ENCODE measurements at places on chromosomes 2 and 18.

DNA sequence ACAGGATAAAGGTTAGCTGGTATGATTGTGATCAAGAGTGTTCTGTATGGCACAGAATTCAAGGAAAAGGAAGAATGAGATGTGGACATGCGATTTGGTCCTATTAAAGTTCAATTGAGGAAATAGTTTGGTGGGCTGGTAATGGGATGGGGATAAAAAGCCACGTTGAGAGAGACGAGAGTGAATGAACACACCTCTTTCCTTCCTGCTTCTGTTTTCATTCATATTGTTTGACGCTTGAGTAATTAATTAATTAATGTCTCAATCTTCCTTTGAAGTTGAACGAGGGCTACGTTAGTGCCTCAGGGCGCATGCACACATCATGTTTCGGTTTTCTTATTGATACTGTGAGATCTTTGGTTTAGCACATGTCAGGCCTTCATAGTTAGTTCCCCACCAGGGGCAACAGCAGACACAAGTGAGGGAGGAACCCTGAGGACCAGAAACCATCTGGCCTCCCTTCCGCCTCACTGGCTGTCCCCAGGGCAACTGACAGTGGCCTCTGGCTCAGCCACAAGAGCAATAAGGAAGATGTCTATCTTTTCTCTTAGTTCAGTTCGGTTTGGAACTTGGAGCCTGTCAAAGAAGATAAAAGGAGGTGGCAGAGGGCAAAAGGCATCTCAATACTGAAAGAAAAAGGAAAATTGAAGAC, 116.0 kb downstream of the LIPG start:
- DNase-seq: no peak

- DNase-seq: no peak
These were observed 554.0 kb downstream of the RIT2 start for GRCh38 chr18:42561521-42561920.

GRCh38 chr2:142020368-142020767, 110.4 kb downstream of the LRP1B start:
- no peak for DNase-seq

- DNase-seq: no peak
These were observed 309.5 kb downstream of the ALK start for GRCh38 chr2:29611850-29612249.

GRCh38 chr2:149561309-149561926, 26.2 kb downstream of the MMADHC start:
- DNase-seq: peak; percentile 21

DNA sequence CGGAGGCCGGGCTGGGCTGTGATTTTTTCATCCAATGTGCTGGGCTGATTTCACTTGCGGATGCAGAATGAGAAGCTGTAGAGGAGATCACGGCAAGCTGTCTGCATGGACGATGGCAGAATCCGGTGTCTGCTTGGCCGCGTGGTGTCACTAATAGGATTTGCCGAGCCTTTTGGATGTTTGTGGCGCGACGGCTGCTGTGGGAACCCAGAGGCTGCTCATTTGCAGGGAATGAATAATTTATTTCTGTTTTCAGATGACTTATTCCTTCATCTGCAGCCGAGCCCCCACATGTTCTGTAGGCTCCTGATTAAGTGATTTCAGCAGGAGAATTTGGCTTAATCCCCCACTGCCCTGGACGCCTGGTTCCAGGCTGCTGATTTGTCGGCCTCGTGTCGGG, 62.6 kb downstream of the ODC1 start:
- no peak for DNase-seq

DNA sequence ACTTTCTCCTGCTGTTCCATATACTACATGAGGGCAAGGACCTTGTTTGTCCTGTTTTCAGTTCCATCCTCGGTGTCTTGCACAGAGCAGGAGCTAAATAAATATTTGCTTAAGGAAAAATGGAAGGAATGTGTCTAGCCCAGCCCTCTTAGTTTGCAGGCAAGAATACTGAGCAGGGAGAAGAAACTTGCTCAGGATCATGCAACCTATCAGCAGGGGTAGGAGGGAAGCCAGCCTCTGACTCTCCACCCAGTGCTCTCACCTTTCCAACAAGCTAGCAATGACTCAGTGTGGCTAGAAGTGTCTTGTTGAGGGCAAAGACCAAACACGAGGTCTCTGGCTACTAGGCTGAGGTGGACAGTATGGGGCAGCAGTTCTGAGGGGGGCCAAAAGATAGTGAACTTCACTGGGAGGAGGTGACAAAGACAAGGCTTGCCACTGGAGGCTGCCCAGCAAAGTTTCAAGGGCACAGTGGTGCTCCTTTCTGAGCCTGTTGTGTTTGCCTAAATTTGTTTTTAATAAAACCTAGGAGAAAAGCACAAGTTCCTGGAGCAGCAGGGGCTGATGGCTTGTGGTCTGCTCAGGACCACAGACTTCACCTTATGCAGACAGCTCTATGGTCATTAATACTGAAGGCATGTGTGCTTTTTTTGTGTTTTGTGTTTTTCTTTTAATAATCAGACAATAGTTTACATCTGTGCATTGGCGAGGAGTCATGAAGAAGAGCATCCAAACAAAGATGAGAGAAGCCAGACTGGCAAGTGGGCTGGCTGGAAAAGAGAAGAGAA, 49.1 kb upstream of the CTAGE1 start:
- no peak for DNase-seq

- no peak for DNase-seq
These were observed 160.5 kb downstream of the GLI2 start for GRCh38 chr2:120896126-120896525.

DNA sequence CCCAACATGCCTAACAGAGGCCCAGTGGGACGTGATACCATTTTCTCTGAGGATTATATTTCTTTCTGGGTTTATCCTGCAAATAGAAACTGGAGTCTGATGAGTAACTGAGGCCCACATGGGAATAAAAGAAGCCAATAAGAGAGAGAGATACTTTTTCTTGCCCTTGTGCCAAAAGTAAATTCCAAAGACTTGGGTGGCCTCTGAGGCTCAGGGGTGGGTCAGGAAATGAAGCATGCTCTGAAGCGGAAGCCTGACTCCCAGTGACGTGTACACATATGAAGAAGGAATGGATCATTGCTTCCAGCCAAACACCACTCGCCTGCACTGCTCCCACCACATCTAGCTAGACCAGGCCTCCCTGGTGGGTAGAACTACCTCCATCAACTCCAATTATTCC, 273.6 kb upstream of the NCKAP5 start:
- DNase-seq: no peak

- no peak for DNase-seq
These were observed 61.8 kb downstream of the CDH20 start for GRCh38 chr18:61394983-61395382.

GRCh38 chr2:70471129-70471528, 82.5 kb downstream of the TGFA start:
- DNase-seq: peak; percentile 11

GRCh38 chr2:38887347-38887746, 2.3 kb upstream of the ARHGEF33 start:
- DNase-seq: no peak

- no peak for DNase-seq
These were observed 23.7 kb upstream of the SCYGR1 start for GRCh38 chr2:227411320-227411989.

DNA sequence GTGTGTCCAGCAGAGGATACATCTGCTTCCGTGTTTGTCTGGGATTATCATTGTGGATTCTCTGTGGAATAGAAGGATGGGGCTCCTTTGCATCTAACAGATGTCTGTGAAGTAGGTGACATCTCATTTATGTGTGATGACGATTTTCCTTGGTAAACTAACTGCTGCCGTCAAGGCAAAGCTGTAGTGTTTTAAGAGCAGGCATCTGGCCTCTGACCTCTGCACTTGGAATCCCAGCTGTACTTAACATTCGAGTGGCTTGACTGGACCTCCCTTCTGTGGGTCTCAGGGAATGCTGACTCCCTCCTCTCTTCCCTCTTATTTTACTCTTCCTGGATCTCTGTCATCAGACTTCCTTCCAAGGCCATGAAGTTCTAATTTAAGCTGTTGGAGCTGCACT, 56.4 kb downstream of the DCDC2C start:
- DNase-seq: no peak

DNA sequence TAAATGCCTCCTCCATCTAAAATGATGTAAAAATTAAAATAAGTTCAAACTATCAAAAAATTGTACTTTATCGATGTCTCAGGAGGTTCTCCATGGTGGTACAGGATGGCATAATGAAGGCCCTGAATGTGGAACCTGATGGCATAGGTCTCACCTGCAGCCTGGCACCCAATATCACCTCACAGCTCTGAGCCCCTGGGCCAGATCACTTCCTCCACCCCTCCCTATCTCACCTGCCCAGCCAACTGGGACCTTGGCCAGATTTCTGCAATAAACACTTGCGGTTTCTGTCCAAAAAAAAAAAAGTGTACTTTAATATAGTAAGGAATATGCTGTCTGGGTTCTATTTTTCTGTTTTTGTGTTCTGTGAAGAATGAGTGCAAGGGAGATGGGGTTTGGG, 6.7 kb upstream of the RBM45 start:
- no peak for DNase-seq

- DNase-seq: no peak
These were observed 326.2 kb upstream of the MEX3C start for GRCh38 chr18:51523671-51524070.

DNA sequence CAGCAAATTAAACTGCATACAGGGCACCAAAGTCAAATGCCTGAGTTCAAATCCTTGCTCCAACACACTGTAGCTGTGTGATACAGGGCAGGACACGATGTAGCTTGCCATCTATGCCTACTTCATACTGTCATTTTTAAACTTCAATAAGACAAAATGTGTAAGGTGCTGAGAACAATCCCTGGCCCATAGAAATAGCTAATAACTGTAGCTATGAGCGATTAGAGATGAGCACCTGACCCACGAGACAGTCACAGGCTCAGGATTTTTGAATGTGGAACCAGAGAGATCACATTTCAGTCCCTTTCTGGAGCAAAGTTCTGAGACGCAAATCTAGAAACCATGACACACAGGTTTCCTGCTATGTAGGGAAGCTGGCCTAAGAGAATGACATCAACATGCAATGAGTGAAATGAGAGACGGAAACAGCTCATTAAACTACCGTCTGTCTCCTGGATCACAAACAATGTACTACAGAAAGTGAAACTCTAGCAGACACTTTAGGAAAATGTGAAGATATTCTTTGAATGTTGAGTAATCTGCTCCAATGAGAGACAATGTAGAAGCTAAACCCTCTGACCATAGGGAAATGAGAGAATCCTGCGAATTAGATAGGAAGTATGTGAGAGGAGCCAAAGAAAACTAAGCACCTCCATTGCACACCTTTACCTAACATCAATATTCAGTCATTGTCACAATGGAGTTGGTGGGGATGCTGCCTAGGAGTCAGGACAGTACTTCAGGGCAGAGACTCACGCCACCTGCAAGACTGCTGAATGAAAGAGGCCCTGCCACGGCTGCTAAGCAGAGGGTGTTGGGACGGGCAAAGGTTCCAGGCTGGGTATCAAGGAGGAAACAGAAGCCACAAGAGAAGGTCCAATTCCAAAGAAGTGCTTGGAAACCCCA, 25.5 kb downstream of the B4GALT6 start:
- no peak for DNase-seq

DNA sequence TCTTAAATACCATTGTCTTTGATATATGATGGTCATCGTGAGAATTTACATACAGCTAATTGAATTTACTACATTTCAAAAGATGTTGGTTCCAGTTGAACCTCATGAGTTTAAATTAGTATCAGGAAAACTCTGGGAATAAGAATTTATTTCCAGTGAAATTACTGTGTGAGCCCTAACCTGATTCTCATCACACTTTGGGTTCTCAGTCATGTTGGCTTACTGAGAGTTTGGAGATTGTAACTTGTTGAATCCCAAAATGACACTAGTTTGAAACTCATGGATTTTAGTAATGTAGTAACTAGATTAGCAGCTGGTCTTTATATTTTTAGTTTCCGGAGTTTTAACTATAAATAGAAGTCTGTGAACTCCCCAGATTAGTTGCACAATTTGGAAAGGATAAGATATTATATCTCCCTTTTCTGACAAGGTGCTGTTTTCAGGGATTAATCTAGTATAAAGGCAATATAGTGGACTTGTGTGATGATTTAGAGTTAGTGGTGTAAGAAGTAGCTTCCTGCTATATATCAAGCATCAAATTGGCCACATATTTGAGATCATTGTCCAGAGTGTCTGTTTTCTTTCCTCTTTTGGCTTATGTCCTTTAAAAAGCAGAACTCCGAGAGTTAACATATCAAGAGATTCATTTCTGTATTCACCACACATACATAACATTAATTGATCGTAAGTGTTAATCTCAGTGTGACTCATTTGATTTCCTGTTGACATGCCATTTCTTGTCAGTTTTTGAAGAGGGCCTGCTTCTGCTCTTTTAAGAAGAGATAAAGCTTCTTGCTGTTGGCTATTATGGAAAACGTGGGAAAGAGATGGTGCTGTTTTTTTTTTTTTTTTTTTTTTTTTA, 15.7 kb downstream of the NDUFV2 start:
- DNase-seq: no peak

GRCh38 chr2:48774251-48774650, 18.7 kb upstream of the LHCGR start:
- DNase-seq: no peak

GRCh38 chr2:57443973-57444521, 602.6 kb upstream of the VRK2 start:
- no peak for DNase-seq

GRCh38 chr2:65846989-65847678, 414.7 kb upstream of the SPRED2 start:
- no peak for DNase-seq

DNA sequence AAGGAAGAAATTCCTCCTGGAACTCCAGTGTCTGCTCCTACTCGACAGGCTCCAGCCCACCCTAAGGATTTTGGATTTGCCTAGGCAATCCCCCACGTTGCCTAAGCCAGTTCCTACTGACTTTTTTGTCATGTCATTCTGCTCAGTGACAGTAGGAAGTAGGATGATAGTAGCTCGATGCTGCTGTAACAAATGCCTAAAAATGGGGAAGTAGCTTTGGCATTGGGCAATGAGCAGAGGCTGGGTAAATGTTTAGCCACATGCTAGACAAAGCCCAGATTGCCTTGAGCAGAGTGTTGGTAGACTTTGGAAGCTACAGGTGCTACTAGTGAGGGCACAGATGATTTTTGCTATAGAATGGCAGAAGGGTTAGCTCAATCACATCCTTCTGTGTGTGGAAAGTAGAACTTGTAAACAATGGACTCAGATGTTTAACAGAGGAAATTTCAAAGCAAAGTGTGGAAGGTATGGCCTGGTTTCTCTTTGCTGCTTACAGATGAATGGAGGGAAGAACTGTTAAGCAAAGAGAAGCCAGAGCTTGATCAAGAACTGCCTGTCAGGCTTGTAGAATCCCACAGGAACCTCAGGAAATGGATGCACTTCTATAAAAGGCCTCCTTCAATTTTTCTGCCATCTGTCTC, 154.8 kb downstream of the RNF144A start:
- no peak for DNase-seq

DNA sequence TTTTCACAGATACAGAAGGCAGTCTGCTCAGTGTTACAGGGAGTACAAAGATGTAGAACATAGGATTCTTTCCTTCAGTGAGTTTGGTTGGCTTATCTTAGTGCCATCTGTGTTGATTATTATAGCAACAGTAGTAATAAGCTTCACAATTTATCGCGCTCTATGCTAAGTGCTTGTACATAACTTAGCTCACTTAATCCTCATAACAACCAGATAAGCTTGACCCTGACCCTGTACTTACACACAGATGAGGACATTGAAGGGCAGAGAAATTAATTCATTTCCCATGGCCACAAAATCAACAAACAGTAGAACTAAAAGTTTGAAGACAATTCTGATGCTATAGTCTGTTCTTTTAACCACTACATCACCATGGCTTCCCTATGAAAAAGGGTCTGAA, 121.8 kb downstream of the SPHKAP start:
- no peak for DNase-seq

GRCh38 chr2:20429528-20429927, 17.3 kb upstream of the RHOB start:
- DNase-seq: no peak

All from globus pallidus (tissue), 1 donor.